Effector memory CD4-positive, alpha-beta T cell (primary cell): ENCODE measurements at places on chromosomes 1 and 21.

GRCh38 chr1:190563230-190563629, 85.6 kb upstream of the BRINP3 start:
- DNase-seq, result no peak

- DNase-seq, result no peak
Measured at GRCh38 chr1:91781371-91781825, 104.6 kb downstream of the TGFBR3 start.

DNA sequence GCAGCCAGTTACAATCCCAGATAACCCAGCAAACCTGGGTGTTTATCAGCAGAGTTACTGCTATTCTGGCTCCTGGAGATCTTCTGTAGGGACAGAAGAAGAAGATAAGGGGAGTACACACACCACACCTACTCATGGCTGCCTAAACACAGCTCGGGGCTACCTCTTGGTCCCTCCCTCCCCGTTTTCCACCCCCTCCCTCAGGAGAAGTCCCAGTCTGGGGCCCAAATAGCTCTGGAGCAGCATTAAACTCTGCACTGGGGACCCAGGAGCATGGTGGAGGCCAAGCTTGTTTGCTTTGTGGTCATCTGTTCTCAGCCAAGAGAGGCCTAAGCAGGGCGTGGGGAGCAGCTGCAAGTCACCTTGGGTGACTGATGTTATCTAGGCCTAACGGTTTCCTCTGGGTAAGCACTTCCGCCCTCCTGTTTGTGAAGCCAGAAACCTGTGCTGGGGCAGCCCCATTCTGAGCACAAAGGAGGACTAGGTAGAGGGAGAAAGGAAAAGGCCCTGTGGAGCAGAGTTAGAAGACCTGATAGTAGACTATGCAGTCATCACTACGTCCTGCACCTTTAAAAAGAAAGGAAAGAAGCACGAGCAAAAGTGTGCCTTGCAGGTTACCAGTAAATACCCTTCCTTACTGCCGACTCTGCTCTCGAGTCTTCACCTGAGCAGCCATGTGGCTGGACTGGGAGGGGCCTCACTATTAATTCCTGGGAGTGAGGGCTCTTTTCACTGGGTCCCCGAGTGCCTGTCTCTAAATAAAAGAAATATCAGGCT, 2.0 kb upstream of the RCSD1 start:
- DNase-seq, result peak; percentile 76

- DNase-seq, result no peak
Measured at GRCh38 chr1:21264898-21265297, 25.4 kb downstream of the ECE1 start.

DNA sequence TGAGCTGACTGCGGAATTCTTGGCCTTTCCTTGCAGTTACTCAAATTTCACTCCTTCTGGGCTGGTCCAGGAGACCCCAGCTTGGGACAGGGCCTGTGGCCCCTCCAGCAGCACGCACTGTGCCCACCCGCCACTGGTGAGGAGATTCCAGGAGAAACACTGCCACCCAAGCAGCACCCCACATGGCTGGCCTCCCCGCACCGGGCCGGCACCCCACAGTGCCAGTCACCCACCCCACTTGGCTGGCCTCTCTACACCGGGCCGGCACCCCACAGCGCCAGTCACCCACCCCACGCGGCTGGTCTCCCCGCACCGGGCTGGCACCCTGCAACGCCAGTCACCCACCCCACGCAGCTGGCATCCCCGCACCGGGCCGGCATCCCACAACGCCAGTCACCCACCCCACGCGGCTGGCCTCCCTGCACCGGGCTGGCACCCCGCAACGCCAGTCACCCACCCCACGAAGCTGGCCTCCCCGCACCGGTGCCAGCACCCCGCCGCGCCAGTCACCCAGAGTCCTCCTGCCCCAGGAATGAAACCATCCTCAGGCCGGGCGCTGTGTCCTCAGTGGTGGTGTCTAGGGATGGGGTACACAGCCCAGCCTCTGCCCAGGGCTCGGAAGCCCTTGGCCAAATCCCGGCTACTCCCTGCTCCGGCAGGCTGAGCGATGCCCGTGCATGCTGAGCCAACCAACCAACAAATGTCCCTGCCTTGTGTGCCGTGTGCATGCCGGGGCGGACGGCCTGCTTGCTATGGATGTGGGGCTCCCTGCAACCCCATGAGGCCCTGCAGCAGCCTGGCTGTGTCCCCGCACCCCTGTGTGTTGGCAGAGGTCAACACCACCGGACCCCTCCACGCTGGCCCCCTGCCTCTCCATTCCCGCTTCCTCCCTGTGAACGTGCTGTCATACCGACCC, 38.6 kb upstream of the TSPEAR start:
- no peak for DNase-seq

DNA sequence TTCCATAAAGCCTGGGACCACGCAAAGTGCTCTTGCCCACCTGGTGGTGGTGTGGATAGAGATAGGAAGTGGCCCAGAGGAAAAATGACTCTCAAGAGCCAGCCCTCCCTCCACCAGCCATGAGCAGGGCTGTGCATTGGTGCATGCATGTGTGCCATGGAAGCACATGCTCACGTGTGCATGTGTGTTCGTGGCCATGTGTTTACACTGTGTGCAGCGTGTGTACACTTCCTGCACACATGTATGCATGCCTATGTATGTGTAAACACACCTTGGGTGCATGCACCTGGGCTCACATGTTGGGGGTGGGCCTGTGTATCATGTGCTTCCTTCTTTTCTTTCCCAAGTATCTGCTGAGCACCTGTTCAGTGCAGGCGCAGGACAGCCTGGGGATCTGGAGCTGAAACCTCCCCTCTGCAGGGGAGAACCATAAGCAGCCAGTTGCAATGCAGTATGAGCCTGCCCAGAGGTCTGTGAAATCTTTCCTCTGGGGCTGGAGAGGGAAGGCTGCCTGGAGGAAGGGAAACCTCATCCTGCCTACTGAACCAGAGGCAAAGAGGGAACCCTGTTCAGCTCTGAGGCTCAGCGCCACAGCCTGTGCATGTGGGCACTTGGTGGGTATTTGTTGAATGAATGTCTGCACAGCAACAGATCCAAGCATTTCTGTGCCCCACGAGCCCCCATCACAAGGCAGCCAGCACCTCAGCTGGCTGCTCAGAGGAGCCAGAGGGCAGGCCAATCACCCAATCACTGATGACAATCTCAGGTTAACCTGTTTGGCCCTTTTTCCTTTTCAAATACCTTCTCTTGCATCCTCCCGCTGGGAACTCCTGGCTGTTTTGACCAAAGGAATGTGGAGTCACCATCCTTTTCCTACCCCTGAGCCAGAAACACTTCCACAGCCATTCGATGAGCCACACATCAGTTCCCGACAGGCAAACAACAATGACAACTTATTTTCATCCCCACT, 327.0 kb downstream of the NPHP4 start:
- DNase-seq, result no peak

DNA sequence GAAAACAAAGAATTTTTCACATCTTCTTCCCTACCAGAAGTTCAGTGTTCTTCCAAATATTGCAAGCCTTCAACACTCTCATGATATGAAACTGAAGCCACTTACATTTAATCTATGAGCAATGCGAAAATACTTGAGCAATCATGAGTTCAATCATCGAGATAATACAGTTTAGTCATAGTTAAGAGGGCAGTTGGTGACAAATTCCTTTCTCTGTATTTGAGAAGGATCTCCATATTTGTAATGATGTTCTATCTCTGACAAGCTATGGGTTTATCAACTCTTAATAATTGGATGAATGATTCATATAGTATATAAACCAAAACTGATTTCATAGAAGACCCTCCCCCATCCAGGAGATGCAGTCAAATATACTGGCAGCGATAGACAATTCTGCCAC, 29.7 kb upstream of the PYHIN1 start:
- no peak for DNase-seq
